Glutamatergic neuron (in vitro differentiated cells): ENCODE measurements at places on chromosomes 12 and 14. TPM values are rescaled to one million over a fixed set of nuclear protein-coding genes. Genes with fewer than 3 reads are reported as not detected.

GRCh38 chr14:24632336-24632735 lies 1.7 kb downstream of the GZMB start:
- H3K27ac ChIP-seq = no peak overlapping the region
- H3K4me3 ChIP-seq = no peak overlapping the region
- H3K27me3 ChIP-seq = peaks cover 3% of the 10 kb centered on the region
- H3K4me1 ChIP-seq = no peaks in the 10 kb centered on the region
- no peaks in the 10 kb centered on the region for H3K36me3 ChIP-seq
- no peak for DNase-seq

- no peaks in the 10 kb centered on the region for H3K36me3 ChIP-seq
- no peaks in the 10 kb centered on the region for H3K4me1 ChIP-seq
- no peaks in the 10 kb centered on the region for H3K27me3 ChIP-seq
- H3K27ac ChIP-seq = no peak overlapping the region
- no peak overlapping the region for H3K4me3 ChIP-seq
Observed at GRCh38 chr12:56387152-56387736, 24.6 kb upstream of the APOF start.

- H3K4me1 ChIP-seq = no peaks in the 10 kb centered on the region
- peaks cover 5% of the 10 kb centered on the region for H3K36me3 ChIP-seq
- no peak overlapping the region for H3K27ac ChIP-seq
- peaks cover 18% of the 10 kb centered on the region for H3K27me3 ChIP-seq
- DNase-seq = no peak
- no peak overlapping the region for H3K4me3 ChIP-seq
Observed at GRCh38 chr14:103216857-103217256, 93.6 kb downstream of the TNFAIP2 start.

The PPM1H gene
- total RNA-seq = 6.3 TPM

The TMEM121 gene
- 2.7 TPM for total RNA-seq

GRCh38 chr14:95269493-95269892 lies 50.2 kb downstream of the CLMN start:
- H3K36me3 ChIP-seq = no peaks in the 10 kb centered on the region
- no peaks in the 10 kb centered on the region for H3K4me1 ChIP-seq
- H3K4me3 ChIP-seq = no peak overlapping the region
- H3K27me3 ChIP-seq = no peaks in the 10 kb centered on the region
- no peak overlapping the region for H3K27ac ChIP-seq

- H3K27ac ChIP-seq = no peak overlapping the region
- DNase-seq = peak; percentile 15
- H3K27me3 ChIP-seq = peaks cover 2% of the 10 kb centered on the region
- H3K36me3 ChIP-seq = no peaks in the 10 kb centered on the region
- H3K4me1 ChIP-seq = peaks cover 3% of the 10 kb centered on the region
- no peak overlapping the region for H3K4me3 ChIP-seq
Observed at GRCh38 chr14:31320216-31320615, 100.1 kb downstream of the HEATR5A start.

The C12orf60 gene
- 0.88 TPM for total RNA-seq

DNA sequence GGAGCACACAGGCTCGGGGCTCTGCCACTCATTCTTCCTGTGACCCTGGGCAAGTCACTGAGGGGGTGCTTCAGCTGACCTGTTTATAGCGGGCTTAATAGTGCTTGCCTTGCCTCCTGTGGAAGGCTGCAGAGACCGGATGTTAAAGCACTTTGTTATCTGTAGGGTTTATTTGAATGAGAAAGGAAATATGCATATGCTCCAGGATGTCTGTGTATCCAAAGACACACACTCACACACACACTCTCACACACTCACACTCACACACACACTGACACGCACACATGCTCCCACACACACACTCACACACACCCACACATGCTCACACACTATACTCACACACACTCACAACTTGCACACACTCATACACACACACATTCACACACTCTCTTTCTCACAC lies 56.1 kb upstream of the DDX11 start:
- H3K27ac ChIP-seq = peak overlapping the region; percentile 17
- peaks cover 3% of the 10 kb centered on the region for H3K27me3 ChIP-seq
- DNase-seq = no peak
- no peak overlapping the region for H3K4me3 ChIP-seq
- no peaks in the 10 kb centered on the region for H3K36me3 ChIP-seq

- no peak overlapping the region for H3K27ac ChIP-seq
- DNase-seq = no peak
- H3K4me3 ChIP-seq = no peak overlapping the region
- H3K36me3 ChIP-seq = no peaks in the 10 kb centered on the region
Observed at GRCh38 chr14:78143489-78144145, 26.6 kb upstream of the NRXN3 start.

GRCh38 chr12:86435053-86435452 lies 178.9 kb upstream of the MGAT4C start:
- DNase-seq = no peak
- H3K27me3 ChIP-seq = no peaks in the 10 kb centered on the region
- no peak overlapping the region for H3K27ac ChIP-seq
- H3K36me3 ChIP-seq = no peaks in the 10 kb centered on the region

DNA sequence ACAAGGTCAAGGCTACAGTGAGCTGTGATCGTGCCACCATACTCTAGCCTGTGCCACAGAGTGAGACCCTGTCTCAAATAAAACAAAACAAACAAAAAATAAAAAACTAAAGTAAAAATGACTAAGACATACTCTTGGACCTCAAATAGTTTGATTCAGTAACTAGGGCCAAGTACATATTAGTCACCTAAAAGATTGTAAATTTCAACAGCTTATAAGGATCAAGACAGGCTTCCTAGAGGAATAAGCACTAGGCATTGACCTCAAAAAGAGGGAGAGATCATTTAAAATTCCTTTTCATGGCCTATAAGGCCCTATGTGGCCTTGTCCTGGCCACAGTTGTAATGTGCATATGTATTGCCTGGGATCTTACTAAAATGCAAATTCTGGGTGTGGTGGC lies 46.0 kb upstream of the CHST11 start:
- no peak overlapping the region for H3K4me3 ChIP-seq
- DNase-seq = no peak
- H3K4me1 ChIP-seq = no peaks in the 10 kb centered on the region
- no peak overlapping the region for H3K27ac ChIP-seq

DNA sequence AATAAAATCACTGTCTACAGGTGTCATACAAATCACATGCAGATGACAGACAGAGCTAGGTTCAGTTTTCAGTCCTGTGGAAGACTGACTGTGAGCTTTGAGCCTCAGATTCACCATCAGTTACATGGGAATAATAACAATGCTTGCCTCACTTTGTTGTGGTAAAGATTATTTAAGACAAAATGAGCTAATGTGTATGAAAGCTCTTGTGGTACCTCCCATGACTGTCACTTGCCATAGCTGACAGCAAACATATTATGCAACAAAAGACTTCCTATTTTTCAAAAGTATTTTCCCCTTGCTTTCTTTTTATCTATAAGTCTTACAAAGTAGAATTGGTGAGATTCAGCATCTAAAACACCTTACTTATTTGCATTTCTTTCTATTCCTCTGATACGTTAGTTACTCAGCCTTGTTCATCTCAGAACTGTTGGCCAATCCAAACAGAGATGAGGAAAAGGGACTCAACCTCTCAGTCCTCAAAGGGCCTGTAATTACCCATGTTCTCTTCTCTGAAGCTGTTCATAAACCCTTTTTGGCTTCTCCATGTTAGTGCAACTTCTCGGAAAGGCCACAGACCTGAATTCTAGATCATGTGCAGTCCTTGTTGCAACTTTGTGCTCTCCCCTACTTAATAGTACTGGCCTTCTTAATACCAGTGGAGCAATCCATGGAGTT lies 8.8 kb upstream of the DDHD1 start:
- DNase-seq = no peak
- no peaks in the 10 kb centered on the region for H3K4me1 ChIP-seq

The P2RX7 gene
- not detected for total RNA-seq

The CKAP4 gene
- 87.0 TPM for total RNA-seq

- H3K4me1 ChIP-seq = peaks cover 5% of the 10 kb centered on the region
- no peak overlapping the region for H3K4me3 ChIP-seq
- no peak for DNase-seq
- H3K27me3 ChIP-seq = peaks cover 2% of the 10 kb centered on the region
Observed at GRCh38 chr14:67665868-67666267, 8.6 kb downstream of the VTI1B start.

DNA sequence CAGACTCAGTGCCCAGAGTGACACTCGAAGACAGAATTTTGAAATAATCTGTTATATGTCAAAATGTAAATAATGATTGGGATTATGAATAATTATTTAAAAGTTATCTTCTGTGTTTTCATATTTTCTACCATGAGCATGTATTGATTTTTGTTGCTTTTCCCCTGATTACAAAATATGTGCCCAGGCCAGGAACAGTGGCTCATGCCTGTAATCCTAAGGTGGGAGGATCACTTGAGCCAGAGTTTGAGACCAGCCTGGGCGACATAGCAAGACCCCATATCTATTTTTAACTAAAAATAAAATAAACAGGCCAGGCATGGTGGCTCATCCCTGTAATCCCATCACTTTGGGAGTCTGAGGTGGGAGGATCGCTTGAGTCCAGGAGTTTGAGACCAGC lies 13.5 kb downstream of the PSMA6 start:
- no peak overlapping the region for H3K27ac ChIP-seq
- H3K4me1 ChIP-seq = no peaks in the 10 kb centered on the region
- no peak for DNase-seq
- H3K4me3 ChIP-seq = no peak overlapping the region
- H3K36me3 ChIP-seq = no peaks in the 10 kb centered on the region

GRCh38 chr14:100675699-100676684 lies 50.7 kb upstream of the DLK1 start:
- H3K4me1 ChIP-seq = peaks cover 46% of the 10 kb centered on the region
- peaks cover 17% of the 10 kb centered on the region for H3K27me3 ChIP-seq
- H3K36me3 ChIP-seq = no peaks in the 10 kb centered on the region
- H3K4me3 ChIP-seq = no peak overlapping the region
